Cerebellum (tissue), 4 donors: ENCODE measurements at places on chromosomes 3 and 15.

- DNase-seq: no peak
These were observed 22.9 kb upstream of the FGF12 start for GRCh38 chr3:192750201-192750600.

DNA sequence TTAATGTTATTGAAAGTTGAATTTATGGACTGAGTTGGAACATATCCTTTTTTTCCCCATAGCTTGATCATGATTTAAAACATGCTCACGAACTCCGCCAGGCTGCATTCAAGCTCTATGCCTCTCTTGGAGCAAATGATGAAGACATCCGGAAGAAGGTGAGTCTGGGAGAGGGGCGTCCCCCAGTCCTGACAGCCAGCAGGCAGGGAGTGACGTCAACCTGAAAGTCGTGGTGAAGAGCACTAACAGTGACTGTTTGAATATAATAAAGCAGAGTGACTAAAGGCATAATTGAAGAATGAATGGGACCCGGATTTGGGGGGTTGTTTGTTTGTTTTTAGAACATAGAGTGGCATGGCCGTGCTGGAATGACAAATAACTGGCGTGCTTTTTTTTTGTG is 57.9 kb downstream of the ARMC8 start:
- no peak for DNase-seq

DNA sequence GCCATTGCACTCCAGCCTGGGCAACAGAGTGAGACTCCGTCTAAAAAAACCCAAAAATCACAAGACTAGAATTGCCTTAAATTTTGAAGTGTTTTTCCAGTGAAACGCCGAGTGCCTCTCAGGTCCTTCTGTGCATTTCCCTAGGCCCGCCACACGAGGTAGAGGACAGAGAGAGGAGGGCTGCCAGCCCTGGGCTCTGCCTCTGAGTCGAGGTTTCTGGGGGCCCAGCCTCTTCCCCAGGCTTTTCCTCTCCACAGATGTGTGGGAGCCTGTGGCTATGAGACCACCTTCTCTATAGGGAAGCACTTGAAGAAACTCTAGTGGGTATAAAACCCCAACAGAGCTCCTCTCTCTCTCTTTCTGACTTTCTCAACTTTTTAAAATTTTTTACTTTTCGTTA is 10.9 kb upstream of the EHD4 start:
- DNase-seq: no peak

- DNase-seq: no peak
These were observed 9.2 kb upstream of the SIN3A start for GRCh38 chr15:75460646-75461045.

DNA sequence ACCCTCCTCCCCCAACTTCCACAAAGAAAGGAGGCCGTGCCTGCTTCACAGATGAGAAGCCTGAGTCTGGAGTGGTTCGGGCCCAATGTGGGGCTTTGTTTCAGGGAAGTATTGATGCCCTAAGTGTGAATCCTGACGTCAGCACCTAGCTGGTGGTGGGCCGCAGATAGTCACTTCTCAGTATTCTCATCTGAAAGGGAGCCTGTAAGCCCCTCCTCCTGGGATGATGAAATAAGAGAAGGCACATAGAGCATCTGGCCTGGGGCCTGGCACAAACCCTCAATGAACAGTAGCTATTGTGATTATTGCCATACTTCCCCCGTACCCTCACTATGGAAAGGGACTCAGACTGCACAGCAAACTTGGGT is 24.8 kb downstream of the LINGO1 start:
- no peak for DNase-seq

GRCh38 chr3:8982509-8982908 is 19.2 kb upstream of the RAD18 start:
- no peak for DNase-seq

DNA sequence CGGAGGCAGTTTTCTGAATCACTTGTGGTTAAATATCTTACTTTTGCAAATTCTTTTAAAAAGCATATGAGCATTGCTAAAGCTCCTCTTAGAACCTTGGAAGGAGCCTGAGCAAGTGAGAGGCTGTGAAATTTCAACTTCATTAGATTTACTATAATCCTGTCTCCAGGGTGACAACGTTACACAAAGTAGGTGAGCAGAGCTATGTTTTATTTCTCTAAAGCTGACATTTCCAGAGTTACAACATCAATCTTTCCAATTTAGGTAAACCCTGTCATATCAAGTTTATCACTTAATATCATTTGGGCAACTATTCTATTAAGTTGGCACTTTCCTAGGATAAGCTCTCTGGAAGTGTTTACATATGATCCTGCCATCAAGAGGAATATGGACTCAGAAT is 544.9 kb upstream of the CBLB start:
- no peak for DNase-seq
